ENCODE measurements at places on chromosomes 5 and 9.

GRCh38 chr9:121910491-121911040 is 182.5 kb downstream of the TTLL11 start:
- no peak for DNase-seq

DNA sequence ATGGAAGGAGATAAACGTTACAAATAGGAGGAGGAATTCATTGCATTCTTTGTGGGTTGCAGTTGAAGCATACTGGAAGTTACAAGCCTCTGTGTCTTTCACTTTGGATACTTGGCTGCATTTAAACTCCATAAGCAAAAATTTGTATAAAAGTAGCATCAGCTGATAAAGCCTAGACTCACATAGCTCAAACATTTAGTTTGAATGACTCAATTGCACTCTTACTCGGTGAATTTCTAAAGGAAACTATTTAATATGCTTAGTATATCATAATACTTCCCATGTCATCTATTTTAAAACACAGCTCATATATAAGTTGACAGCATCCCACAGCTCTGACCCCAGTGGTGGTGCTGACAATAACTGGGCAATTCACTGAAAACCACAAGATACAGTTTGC is 596.6 kb upstream of the ZNF608 start:
- no peak for DNase-seq

- DNase-seq = no peak
Observed at GRCh38 chr5:113147101-113147508, 170.5 kb downstream of the DCP2 start.

GRCh38 chr9:98529841-98530240 is 178.9 kb downstream of the GABBR2 start:
- DNase-seq = no peak

GRCh38 chr5:32163785-32164184 is 10.3 kb downstream of the GOLPH3 start:
- no peak for DNase-seq

- no peak for DNase-seq
Observed at GRCh38 chr5:181259974-181260719, 796 bp downstream of the TRIM52 start.

GRCh38 chr5:168877132-168877892 is 298.1 kb upstream of the PANK3 start:
- DNase-seq = no peak

DNA sequence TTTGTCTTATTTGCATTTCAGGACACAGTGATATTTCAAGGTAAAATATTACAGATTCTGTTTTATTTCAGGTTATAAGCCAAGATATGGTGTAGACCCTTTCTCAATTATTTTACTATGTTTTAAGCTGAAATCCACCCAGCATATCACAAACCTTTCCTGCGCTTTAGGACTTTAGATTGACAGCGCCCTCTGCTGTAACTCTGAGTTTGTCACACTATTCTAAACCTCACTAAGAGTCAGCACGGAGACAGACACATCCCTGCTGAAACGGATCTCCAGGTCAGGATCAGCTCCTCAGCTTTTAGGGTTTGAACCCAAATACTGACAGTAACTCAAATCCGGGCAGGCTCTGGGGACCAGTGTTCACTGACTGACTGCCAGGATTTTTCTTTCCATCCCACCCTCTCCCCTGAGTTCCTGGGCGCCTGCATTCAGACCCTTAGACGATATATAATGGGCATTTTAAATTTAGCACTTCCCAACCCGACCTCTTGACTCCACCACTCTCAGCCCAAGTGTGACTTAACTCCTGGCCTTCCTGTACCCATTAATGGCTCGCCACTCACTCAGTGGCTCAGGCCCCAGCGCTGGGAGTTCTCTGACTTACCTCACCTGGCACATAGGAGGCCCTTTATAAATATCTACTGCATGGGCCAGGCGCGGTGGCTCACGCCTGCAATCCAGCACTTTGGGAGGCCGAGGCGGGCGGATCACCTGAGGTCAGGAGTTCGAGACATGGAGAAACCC is 33.5 kb downstream of the TLX3 start:
- no peak for DNase-seq

- DNase-seq = no peak
Observed at GRCh38 chr5:134937526-134937925, 30.2 kb upstream of the CATSPER3 start.

DNA sequence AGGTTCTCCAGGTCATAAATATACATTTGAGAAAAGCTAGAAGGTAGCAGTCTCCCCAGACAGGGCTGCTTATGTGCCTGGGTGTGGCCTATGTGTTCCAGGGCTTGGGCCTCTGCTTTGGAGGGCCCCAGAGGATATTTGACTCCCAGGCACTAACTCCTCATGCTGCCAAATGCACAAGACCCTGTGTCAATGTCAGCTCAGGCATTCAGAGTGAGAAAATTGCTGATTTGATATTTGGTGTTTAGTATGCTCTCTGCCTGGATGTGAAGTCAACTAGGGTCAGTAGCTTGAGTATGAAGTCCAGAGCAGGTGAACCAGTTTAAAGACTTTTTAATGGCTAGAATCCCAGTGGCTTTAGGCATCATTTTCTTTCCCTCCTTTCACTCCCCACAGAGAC is 57.5 kb upstream of the IL7R start:
- no peak for DNase-seq

DNA sequence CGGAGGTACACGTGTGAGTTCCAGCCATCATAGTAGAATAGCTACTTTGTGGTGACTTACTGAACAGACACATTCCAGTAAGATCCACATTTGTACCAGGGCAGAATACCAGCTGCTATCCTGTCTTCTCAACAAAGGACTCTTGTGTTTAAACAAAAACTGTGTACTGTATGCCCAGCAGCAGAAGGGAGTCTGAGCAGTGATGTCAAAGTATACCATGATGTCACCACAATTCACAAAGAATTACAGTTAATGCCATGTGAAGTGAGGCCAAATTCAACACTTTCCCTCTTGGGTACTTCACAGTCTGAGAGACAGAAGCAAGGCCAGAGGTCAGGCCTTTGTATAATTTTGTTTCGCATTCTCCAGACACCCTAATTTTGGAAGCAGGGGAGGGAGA is 137.0 kb downstream of the ADAMTSL1 start:
- no peak for DNase-seq

DNA sequence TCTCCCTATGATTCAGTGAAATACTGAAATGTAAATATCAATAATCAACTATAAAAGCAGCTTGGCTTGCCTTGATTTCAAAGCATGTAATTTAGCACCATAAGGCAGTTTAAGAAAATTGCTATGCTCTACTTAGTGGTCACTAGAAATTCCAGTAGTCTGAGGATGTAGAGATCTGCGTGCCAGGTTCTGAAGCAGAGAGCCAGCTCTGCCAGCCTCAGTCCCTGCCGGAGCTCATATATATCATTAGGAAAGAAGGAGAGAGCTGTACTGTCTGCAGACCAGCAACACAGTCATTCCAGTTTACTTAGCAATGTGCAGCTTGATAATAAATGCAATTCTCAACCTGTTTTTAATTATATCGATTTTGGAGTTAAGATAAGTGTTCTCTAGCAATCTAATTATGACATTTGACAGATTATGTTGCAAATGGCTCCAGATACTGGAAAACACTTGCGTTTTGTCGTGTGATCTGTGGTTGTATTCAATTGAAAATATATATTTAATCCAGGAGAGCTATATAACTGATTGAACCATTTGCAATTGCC is 540.5 kb downstream of the CTNND2 start:
- DNase-seq = no peak

GRCh38 chr5:75405296-75405695 is 68.3 kb downstream of the HMGCR start:
- DNase-seq = no peak

DNA sequence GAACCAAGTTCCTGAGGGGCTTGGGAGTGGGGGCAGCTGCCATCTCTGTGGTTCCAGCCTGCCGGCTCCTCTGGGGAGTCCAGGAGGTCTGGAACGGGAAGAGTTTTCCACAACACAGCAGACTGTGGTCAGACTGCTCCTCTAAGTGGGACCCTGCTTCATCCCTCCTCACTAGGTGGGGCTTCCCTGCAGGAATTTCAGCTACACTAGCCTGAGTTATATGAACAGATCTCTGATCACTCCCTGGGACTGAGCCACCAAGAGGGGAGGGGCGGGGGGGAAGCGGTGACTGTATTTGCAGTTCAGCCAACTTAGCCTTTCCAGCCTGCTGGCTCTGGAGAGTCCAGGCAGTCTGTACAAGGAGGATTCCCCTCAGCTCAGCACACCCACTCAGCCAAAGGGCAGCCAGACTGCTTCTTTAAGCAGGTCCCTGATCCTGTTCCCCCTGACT is 19.4 kb downstream of the DTWD2 start:
- no peak for DNase-seq
